Cardiac fibroblast (primary cell): ENCODE measurements at places on chromosomes 3 and 15.

DNA sequence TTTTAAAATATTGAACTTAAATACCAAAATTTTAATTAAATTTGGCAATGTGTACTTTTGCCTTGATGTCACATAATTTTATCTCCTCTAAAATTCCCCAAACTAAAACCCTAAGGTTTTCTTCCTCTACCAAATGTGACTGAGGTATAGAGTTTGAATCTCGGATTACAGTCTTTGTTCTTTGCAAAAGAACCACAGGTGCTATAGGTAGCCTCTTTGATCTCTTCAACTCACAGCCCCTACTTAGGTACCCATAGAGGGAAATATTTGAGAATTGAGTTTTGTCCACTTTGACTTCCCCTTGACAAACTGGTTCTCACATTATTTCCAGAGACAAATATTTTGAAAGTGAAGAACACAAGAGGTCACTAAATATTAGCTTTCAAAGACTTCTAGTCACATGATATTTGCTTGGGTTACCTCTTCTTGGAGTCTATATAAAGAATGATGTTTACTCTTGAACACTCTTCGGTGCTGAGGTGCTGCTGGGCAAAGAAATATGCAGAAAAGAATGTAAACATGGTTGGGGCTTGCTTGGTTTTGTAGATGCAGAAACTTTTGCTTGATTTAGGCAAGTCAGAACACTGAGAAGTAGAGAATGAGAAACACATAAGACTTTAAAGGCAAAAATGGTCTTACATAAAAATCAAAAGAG, 120.8 kb upstream of the MCTP2 start:
- no peak for DNase-seq

- DNase-seq, result peak; percentile 95
Measured at GRCh38 chr3:178392511-178392926, 143.7 kb upstream of the KCNMB2 start.

- DNase-seq, result no peak
Measured at GRCh38 chr3:195227871-195228270, 43.1 kb downstream of the XXYLT1 start.

- DNase-seq, result peak; percentile 30
Measured at GRCh38 chr3:134314588-134315285, 59.5 kb downstream of the AMOTL2 start.

DNA sequence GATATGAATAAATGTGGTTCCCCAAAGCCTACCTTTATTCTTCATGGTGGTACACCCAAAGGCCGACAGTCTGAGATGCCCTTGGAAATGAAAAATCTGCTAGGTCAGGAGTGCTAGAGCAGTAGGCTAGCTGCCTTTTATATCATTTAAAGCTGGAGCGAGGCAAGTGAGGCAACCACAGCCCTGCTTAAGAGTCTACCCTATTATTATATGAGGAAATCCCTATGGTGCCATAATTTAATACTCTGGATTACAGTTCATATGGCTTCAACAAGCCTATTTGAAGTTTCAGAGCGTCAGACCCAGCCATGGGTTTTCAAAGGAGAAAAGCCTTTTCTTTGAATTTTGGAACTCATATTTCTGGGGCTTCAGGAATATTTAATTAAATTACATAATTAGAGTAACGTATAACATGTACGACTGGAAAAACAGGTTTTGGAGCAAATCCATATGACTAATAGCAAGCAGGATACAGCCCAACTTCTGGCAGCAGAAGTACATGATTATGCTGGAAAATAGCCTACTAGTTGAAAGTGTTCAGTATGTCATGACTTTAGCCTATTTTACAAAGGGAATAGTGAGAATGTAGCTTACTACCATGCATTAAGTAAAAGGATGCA, 18.0 kb upstream of the SLTM start:
- DNase-seq, result peak; percentile 79

- DNase-seq, result peak; percentile 72
Measured at GRCh38 chr15:39583596-39584265, 2.9 kb downstream of the THBS1 start.

GRCh38 chr15:96750361-96750760, 419.9 kb downstream of the NR2F2 start:
- DNase-seq, result no peak

DNA sequence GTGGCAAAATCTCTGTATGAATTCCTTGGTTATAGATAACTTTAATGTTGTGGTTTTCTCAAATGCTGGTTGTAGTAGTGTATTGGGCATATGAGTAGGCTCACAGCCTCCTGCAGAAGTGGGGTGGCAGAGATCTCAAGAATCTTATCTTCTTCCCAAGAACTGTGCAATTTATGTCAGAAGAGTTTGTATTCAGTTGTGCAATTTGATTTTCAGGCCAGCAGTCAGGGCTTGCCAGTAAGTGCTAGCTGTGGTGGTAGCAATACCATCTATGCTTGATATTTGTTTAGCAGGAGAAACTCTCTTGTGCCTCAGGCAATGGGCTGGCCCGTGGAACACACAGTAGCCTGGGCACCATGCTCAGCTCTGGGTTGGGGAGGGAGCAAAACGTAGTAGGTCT, 58.4 kb upstream of the GOLIM4 start:
- peak; percentile 31 for DNase-seq

GRCh38 chr15:34725556-34725955, 29.2 kb downstream of the GJD2 start:
- DNase-seq, result no peak

DNA sequence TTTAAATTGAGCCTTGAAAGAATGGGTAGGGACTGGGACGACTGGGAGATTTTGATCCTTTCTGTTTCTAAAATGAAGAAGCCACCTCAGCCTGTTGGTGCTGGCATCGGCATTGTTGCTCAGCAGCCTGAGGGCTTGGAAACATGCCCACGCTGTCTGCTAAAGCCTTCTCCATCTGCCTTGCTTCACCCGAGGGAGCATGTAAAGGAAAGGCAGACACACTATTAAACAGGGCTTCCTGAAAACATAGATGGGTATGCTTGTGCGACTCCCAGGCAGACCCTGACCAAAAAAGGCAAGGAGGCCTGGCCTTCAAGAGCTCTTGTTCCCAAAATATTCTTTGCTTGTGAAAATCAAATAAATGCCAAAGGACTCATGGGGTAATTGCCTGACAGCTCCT, 84.2 kb upstream of the SLC4A7 start:
- peak; percentile 58 for DNase-seq

- peak; percentile 83 for DNase-seq
Measured at GRCh38 chr3:183131735-183132134, 30.8 kb downstream of the LAMP3 start.

- DNase-seq, result no peak
Measured at GRCh38 chr3:136672457-136672856, 79.7 kb downstream of the STAG1 start.

DNA sequence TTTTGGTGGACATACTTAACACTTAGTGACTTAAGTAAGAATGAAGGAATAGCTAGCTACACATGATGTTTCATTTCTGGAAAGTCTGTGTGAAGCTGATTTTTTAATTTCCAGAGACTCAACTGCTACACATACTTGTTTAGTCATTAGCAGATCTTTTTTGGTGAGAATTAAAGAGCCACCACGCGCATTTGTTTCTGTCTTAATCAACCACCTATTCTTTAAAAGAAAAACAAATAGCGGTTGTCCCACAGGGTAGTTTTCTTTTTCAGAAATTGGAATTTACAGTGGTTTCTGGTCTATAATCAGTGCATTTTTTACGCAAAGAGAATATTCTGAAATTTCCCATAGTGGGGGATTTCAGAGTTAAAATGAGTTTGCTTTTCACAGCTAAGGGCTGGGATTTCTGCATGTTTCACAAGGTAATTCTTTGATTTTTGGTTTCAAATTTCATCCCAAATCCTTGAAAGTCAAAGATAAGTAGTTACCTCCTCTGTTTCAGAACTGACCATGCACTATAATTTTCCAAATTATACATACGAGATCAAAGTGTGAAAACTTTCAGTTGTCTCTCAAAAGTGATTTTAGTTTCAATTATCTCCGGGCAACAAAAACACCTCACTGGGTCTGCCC, 631.0 kb upstream of the GRM7 start:
- DNase-seq, result no peak

- DNase-seq, result no peak
Measured at GRCh38 chr3:20700714-20701113, 514.7 kb upstream of the SGO1 start.

DNA sequence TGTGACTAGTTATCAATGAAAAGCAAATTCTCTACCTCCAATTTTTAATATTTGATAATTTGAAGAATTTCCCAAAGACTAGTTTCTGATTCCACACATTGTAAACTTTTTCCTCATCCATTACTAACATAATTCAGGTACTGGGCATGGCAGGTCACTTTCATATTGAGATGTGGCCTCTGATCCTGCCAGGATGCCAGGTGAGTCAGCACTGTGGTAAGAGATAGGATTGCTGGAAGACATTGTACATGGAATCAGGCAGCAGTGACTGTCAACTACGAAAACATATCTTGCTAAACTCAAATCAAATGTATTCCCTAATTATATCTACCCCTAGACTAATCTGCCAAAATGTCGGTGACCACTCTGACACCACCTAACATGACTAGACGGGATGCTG, 33.2 kb upstream of the POU1F1 start:
- no peak for DNase-seq

GRCh38 chr3:107797586-107797985, 274.8 kb downstream of the BBX start:
- DNase-seq, result no peak

DNA sequence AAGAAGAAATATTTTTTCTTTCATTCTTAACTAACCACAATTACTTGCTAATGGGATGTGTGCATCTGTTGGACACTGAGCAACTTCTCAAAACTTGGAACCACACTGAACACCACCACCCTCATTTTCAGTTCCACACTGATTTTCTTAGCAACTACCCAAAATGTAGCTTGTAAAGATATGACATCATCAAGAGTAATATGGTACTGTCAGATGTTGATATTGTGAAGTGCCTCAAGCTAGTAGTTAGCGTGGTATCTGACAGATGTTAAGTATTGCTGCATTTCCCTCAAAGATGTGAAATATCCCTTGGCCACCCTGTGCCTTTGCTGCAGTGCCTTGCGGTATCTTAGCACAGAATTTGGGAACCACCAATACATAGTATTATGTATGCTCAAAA, 9.3 kb downstream of the RFTN1 start:
- no peak for DNase-seq

DNA sequence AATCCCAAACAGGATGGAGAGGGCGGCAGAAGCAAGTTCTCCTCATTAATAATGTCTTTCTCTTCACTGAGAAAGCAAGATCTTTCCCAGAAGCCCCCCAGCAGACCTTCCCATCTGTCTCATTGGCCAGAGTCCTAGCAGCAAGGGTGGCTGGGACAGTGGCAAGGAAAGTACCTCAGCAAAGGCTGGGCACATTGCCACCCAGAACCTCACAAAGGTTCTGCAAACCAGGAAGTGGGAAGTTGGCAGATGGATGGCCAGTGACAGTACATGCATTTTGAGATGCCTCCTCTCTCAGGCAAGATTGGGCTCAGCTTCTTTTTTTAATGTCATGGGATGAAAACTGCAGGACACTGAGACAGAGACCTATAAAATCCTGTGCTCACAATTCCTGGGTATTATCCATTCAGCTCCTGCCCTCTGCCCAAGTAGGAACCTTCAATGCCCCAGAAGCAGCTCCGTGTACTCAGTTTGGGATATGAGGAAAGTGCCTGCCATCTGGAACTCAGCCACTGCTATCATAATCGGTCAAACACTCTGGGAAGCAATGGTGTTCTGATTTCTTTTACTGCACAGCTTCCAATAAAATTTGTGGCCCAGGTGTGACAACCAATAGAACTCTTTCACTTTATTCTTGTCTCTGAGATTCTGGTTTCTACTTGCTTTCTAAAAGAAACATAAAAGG, 25.5 kb downstream of the DPH3 start:
- DNase-seq, result no peak

- DNase-seq, result no peak
Measured at GRCh38 chr3:176633511-176633910, 563.8 kb downstream of the TBL1XR1 start.

DNA sequence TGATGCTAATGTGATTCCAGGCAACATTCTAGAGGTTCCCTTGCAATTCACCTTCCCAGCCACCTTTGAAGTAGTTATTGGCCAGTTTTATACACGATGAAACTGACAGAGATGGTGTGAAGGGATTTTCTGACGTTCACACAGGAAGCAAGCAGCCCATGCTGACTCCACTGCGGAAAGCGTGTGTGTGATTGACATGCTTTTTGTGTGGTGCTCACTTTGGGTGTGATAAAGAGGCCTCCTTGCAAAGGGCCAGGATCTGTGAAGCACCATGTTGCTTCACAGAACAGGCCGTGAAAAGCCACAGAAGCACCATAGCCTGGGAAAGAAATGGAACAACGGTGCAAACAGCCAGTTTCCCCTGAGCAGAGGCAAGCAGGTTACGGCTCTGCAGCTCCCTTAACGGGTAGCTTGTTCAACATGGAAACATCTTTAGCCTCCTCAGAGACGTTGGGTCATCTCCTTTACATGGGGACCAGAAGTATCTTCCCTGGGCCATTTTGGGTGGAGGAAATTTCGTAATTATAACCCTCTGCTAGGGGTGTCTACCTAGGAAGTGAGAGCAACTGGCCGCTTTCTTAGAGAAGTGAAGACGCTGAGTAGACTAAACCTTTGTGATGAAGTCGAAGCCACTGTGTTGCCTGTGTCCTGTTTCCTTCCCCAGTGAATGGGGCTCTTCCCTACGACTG, 108.5 kb downstream of the APBA2 start:
- no peak for DNase-seq

DNA sequence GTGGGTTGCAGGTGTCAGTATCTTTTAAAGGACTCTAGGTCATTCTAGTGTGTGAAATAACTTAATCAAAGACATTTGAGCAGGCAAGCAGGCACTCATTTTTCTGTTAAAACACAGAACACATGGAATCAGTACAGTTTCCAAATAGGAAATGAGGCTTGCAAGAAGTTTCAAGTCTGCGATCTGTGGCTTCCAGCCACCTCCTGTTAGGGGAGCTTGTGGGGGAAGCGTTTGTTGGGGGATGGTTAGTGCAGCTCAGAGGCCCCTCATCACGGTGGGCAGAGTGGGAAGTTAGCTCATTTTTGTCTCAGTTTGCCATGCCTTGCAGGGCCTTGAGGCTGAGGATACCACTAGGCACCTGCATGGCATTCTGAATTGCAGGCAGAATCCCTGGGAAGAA, 59.9 kb downstream of the SLC6A11 start:
- DNase-seq, result no peak

- DNase-seq, result no peak
Measured at GRCh38 chr3:178205740-178206139, 330.5 kb upstream of the KCNMB2 start.

GRCh38 chr3:80050826-80051601, 283.2 kb upstream of the ROBO1 start:
- no peak for DNase-seq

GRCh38 chr15:34241376-34242330, 16.8 kb downstream of the EMC4 start:
- DNase-seq, result peak; percentile 67

DNA sequence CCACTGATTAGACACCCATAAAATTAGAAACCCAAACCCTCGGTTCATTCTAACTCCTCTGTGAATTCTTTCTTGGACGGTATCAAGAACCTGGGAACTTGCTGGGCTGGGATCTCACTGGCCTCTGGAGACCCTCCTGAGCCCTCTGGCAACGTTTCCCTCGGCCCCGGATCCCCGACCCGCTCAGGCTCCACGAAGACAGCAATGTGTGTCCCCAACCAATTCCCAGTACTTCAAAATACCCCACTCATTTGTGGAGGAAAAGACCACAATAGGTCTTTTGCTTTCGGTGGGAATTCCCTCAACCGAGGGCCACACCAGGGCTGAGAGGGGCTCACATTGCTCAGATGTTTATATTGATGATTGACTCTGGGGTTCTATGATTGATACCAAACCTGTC, 117.9 kb upstream of the PRR20G start:
- no peak for DNase-seq
